ENCODE measurements at places on chromosomes 12 and 14.

DNA sequence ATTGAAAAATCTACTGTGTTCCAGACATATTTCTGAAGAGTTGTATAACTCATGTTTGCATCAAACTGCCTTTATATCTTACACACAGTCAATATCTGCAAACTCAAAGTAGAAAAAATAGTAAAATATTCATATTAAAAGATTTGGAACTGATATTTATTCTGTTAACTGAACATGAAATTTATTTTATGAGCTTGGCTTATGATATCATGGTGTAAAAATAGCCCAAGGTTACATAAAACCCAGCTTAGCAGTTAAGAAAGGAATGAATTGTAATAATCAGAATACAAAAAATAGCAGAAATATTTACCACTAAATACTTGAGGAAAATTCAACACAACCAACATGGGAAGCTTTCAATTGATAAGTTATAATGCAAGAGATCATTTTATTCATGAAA, 367.9 kb downstream of the FLRT2 start:
- DNase-seq = no peak

DNA sequence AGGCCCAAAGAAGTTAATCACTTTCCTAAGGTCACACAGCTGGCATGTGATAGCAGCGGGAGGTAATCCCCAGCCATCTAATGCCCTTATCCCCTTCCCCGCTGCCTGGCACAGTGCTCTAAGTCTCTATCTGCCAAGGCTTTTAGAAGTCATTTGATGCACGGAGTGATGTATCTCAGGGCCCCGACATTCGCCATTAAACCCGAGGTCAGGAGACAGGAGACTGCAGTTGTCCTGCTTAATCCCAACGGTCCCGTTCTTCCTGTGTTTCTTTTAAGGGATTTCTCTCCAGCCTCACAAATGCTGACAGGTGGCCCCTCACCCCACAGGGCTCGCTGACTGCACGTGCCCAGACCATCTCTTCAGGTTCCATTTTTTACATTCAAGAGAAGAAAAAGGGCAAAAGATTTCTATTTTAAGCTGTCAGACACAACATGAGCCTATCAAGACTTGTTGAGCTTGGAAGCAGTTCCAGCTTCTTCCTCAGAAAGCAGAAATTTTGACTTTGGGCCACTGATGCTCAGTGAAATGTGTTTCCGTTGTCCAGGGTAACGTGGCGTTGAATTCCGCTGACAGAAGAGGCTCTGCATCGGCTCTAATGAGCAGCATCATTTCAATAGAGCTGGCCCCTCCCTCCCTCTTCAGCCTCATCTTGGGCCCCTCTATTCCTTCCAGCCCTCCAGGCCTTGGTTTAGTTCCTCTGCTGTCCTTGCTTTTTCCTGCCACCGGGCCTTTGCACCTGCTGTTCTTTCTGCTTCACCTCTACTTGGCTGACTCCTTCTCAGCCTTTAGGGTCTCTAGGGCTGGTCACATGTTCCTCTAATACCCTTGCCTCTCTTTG, 171.5 kb downstream of the CHST11 start:
- no peak for DNase-seq

DNA sequence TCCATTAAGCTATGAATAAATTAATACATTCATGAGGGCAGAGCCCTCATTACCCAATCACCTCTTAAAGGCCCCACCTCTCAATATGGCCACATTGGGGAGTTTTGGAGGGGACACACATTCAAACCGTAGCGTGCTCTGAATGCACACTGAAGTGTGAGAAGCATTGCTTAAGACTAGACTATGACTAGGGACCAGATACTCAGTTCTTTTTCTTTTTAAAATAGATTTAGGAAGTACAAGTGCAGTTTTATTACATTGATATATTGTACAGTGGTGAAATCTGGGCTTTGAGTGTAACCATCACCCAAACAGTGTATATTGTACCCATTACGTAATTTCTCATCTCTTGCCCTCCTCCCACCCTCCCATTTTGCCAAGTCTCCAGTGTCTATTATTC, 21.0 kb upstream of the JDP2 start:
- no peak for DNase-seq

- no peak for DNase-seq
Observed at GRCh38 chr12:104570174-104570907, 113.6 kb downstream of the CHST11 start.

GRCh38 chr14:102111101-102111500, 24.3 kb upstream of the HSP90AA1 start:
- DNase-seq = no peak

- no peak for DNase-seq
Observed at GRCh38 chr12:118436002-118436730, 59.8 kb downstream of the SUDS3 start.

- DNase-seq = no peak
Observed at GRCh38 chr14:64324895-64325294, 30.7 kb upstream of the ESR2 start.

DNA sequence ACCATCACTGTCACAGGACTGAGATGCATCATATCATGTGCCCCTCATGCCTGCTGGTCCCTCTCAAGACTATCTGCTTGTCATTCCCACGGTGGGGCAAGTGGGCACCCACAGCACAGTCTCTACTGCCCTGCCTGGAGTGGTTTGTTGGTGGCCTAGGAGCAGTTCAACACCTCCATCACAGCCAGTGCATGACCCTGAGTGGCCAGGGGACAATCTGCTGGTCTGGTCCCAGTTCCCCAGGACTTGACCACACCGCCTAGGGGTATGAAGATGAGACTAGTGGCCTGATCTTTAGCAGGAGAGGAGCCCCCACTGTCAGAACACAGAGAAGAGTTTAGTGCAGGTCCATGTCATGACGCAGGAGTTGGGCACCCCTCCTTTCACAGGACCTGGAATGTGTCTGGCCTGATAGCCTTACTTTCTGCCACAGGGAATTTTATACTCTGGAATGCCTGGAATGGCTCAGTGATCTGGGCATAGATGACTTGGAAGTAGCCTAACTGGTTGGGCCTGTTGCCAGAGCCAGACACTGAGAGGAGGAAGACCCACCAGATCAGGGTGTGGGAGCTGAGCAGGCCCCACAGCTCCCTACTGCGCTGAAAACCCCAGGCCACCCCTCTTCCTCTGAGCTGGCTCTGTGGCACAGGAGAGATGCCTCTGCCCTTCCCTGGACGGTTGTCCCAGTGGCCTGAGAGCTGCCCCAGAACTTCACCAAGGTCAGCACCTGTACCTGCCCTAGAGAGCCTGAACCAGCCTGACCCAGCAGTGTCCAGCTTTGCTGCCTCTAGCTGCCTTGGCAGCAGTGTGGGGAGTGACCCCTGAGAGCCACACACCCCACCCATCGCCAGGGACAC, 83.3 kb downstream of the PUS7L start:
- DNase-seq = no peak

DNA sequence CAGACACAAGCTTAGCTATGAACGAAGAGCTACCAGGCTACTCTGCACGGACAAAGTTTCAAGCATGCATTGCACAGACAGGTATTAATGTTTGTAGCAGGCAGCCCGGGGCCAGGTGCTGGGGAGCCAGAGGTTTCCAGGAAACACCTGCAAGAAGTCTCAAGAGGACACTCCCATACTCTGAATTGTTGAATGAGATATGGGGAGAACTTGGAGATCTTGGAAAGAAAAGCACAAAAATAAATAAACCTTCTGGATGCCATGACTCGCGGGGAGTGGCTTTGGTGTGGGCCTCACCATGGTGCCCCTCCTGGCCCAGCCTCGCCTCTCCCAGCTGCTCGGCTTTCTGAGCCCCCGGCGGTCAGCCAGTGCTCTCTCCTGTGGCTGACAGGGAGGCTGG, 186.8 kb downstream of the TTC7B start:
- no peak for DNase-seq

DNA sequence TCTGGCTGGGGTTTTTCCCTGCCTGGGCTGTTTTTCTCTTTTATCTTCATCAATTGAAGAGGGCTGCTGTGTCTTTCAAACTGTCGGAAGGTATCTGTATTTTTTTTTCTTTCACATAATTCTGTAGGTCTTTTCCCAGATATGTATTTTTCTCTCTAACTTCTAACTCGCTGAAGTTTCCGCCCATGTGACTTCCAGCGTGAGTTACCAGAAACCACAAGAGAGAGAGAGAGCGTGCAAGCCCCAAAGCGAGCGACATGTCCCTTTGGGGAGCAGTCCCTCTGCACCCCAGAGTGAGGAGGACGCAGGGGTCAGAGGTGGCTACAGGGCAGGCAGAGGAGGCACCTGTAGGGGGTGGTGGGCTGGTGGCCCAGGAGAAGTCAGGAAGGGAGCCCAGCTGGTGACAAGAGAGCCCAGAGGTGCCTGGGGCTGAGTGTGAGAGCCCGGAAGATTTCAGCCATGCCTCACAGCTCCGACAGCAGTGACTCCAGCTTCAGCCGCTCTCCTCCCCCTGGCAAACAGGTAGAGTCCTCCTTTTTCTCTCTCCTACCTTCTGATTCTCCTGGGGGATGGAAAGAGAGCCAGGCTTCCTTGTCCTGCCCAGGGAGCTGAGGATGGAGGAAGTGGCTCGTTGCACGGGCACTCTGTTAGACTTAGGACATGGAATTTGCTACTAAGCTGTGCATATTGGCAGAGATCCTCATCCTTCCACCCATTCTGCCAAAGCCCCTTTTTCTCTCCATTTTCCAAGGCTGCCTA, at the start of gene BATF:
BATF (plus strand) TSS at position 246 of the 759 bp plus-strand sequence; CDS start at position 460, 214 bp downstream.
- no peak for DNase-seq

DNA sequence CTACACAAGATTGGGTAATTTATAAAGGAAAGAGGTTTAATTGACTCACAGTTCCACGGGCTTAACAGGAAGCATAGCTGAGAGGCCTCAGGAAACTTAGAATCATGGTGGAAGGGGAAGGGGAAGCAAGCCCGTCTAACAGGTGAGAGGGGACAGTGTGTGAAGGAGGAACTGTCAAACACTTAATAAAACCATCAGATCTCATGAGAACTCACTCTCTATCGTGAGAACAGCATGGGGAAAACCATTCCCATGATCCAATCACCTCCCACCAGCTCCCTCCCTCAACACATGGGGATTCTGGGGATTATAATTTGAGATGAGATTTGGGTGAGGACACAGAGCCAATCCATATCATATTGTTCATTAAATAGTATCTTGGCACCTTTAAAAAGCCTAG, 56.1 kb downstream of the EPS8 start:
- no peak for DNase-seq

DNA sequence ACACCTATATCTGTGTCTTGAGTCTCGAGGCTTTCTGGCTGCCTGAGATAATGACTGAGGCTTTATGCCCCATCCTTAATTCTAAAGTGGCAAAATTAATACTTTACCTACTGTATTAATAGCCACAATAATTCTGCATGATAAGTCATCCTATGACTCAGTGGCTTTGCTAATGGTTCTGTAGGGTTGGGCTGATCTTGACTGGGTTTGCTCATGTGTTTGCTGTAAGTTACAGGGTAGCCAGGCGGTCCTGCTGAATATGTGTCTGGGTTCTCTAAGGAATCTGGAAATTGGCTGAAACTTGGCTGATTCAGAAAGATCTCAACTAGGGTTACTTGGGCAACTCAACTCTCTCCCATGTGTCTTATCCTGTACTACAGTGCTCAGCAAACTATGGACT, 21.7 kb downstream of the MGST1 start:
- DNase-seq = no peak

GRCh38 chr12:67428431-67428830, 159.3 kb downstream of the CAND1 start:
- DNase-seq = no peak

- peak; percentile 59 for DNase-seq
Observed at GRCh38 chr12:46489951-46490388, 117.4 kb upstream of the SLC38A2 start.

DNA sequence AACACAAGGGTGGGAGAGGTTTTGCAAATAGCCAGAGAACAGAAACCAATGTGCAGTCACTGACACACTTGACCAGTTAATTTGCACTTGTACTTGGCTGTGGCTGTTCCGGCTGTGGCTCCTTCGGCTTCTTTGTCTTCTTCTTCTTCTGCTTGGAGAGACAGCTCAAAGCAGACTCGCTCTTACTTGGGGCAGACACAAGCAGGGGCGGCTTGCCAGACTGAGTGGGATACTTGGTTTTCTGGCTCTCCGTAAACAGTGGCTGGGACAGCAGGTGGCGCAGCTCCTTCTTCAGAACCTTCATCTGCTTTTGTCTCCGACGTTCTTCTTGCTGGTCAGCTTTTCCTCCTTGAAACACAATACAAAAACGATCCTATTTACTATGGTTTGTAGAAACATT, 25.0 kb downstream of the OTUB2 start:
- peak; percentile 47 for DNase-seq

DNA sequence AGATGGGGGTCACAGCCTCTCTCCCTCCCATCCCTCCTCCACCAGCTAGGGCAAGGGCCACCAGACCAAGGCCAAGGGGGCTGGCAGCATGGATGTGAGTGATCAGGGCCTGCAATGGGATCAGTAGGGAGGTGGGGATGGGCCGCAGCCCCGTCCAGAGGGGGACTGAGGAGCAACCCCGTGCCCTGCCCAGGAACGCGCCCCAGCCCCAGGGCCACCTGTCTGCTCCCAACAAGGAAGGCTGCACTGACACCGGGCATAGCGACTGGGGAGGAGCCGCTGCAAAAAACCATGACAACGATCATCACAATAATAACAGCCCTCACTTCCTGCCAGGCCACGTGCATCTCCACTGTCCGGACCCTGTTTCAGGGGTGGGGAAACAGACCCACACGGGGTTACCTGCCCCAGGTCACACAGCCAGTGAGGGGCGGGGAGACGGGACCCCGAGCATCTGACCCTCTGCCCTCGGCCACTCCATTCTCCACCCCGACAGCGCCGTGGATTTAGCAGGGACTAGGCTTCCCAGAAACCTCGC, 24.3 kb downstream of the NCOR2 start:
- DNase-seq = peak; percentile 83

- DNase-seq = peak; percentile 81
Observed at GRCh38 chr14:70714055-70714550, 72.4 kb downstream of the TTC9 start.

DNA sequence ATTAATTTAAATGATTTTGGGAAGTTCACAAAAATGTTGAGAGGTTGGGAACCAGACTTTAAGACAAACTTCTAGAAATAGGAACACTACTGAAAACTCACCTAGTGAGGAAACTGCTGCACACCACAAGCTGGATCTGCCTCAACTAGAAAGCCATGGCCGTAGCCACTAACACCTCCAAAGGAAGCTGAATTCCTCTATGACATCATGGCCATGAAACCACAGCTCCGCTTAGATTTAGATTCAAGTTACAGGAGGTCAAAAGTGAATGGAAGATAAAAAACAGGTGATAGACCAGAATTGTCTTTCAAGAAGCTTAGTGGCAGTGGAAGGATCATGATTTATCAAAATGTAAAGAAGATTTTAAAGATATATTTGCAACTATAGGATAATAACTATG, 208.8 kb upstream of the ALG10 start:
- no peak for DNase-seq

- no peak for DNase-seq
Observed at GRCh38 chr14:22768947-22769346, 2.5 kb downstream of the OXA1L start.
